ENCODE measurements at places on chromosomes 1 and 21.

DNA sequence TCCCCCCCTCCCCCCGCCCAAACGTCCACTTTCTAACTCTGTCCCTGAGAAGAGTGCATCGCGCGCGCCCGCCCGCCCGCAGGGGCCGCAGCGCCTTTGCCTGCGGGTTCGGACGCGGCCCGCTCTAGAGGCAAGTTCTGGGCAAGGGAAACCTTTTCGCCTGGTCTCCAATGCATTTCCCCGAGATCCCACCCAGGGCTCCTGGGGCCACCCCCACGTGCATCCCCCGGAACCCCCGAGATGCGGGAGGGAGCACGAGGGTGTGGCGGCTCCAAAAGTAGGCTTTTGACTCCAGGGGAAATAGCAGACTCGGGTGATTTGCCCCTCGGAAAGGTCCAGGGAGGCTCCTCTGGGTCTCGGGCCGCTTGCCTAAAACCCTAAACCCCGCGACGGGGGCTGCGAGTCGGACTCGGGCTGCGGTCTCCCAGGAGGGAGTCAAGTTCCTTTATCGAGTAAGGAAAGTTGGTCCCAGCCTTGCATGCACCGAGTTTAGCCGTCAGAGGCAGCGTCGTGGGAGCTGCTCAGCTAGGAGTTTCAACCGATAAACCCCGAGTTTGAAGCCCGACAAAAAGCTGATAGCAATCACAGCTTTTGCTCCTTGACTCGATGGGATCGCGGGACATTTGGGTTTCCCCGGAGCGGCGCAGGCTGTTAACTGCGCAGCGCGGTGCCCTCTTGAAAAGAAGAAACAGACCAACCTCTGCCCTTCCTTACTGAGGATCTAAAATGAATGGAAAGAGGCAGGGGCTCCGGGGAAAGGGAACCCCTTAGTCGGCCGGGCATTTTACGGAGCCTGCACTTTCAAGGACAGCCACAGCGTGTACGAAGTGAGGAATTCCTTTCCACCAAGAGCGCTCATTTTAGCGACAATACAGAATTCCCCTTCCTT, 158.1 kb downstream of the RUNX1 start:
- DNase-seq: no peak

DNA sequence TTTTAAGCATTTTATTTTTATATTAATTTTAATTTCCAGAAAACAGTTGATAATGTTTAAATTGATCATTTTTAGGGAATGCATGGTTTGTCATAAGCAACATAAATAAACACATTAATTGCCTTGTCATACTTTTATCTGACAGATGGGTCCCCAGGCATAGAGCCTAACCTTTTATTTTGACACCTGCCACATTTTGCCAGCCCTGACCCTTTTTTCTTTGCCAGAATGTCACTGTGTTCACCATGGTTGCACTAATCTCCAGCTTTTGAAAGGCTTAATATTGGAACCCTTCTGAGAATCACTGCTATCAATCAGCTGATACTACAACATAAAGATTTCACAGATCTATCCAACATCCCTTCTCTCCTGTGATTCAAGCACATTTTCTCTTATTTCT, 56.0 kb upstream of the DPYD start:
- DNase-seq: no peak

- no peak for DNase-seq
Measured at GRCh38 chr1:4549930-4550329, 104.5 kb upstream of the AJAP1 start.

DNA sequence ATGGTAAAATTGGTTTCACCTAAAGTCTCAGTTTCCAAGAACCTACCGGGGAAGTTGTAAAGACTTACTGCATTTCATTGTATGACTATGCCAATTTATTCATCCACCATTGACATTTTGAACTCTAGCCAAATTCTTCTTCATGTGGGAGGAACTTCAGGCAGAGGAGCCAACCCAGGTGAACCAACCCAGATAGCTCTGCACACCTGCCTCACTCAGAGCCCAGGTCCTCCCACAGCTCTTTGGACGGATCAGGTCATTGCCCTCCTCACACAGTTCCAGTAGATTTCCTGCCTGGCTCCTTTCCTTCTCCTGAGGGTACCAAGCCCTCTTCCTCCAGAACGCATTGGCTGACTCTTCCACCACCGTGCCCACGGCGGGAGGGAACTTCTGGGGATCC, 121.7 kb downstream of the DTL start:
- no peak for DNase-seq

DNA sequence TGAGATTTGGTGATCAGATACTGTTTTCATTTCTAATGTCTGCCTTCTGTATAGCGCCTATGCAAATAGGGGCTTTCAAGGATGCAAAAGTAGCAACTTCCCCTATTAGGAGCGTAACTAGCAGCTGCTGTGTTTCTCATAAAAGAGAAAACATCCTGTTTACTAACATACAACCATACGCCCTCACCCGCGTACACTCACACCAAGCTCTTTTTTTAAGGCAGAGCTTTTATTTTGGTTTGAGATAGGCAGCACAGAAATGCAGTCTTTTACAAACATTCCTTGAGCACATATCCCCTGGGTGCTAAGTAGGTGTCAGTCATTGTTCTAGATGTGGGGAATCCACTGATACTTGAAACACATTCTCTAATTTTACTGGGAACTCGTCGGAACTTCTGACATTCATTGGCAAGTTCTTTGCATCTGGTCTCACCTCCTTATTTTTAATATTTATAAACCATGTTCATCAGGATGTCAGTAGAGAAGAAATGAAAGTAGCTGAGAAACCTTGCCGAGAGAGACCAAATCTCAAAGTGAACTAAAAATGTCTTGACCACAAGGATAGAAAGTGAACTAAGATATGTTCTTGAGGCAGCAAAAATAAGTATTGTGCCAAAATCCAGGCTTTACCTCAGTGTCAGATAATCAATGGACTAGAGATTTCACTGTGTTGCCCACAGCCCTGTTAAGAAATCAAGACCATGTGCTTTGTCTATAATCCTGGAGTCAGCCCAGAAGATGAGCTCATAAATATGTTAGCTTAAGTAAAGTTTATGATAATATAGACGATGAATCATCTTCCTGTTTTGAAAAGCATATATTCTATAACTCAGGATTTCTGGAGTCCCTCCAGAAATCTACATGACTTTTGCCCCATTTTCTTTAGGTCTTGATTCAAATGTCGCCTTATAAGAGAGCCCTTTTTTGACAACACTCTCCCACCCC, 350.9 kb downstream of the ST6GALNAC3 start:
- no peak for DNase-seq

- no peak for DNase-seq
Measured at GRCh38 chr1:1157033-1157365, 16.7 kb upstream of the TTLL10 start.

- no peak for DNase-seq
Measured at GRCh38 chr1:223114871-223115270, 28.2 kb downstream of the TLR5 start.

- no peak for DNase-seq
Measured at GRCh38 chr1:117372863-117373412, 5.7 kb downstream of the MAN1A2 start.

- no peak for DNase-seq
Measured at GRCh38 chr1:156359973-156360372, 9.0 kb upstream of the RHBG start.

DNA sequence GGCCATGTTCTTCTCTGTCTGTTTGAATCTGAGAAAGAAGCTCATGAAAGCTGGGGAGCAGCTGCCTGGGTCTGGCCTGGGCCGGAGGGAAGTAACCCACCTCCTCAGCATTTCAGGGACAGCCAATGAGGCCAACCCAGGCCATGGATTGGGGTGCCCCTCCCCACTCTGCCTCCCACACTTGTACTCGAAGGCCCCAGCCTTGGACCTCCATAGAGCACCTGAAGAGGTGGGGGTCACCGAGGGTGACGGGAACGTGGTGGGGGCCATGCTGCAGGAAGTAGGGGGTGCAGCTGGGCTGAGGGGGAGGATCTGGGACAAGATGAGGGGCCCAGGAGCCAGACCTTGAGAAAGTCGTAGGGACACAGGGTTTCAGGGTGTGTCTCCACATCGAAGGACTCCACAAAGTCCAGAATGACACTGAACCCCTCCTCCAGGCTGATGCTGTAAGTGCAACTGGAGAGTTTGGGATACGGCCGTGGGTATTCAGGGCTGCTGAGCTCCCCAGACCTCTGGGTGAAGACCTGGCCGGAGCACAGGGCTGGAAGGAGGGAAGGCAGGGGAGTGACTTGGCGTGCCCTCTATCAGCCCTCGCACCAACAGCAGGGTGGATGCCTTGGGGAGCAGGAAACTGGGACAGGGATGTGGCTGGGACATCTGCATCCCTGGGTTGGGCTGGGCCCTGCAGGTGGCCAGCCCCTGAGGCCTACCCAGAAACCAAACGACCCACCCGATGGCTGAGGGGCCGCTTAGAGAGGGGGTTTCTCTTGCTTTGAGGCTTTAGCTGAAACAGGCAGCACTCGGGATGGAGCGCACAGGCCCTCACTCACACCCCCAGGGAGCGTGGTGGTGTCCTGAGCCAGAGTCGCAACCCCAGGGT, 3.8 kb downstream of the MASP2 start:
- DNase-seq: no peak

DNA sequence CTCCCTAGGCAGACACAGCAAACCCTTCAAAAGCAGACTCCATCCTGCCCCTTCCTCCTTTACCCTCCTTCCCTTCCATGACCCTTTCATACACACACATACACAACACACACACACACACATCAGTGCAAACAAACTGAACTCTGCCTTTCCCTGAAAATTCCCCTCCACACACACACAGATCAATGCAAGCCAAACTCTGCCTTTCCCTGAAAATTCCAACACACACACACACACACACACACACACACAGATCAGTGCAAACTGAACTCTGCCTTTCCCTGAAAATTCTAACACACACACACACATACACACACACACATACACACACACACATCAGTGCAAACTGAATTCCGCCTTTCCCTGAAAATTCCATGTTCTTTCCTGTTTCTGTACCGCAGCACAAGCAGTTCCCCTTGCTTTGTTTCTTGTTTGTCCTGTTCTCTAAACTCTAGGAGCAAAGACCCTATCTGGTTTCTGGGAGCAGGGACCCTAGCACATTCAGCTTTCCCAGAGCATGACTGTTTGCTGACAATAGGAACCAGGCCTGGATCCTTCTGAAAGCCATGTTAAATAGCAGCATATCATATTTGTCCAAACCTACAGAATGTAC, 91.0 kb downstream of the PTPN14 start:
- DNase-seq: no peak

DNA sequence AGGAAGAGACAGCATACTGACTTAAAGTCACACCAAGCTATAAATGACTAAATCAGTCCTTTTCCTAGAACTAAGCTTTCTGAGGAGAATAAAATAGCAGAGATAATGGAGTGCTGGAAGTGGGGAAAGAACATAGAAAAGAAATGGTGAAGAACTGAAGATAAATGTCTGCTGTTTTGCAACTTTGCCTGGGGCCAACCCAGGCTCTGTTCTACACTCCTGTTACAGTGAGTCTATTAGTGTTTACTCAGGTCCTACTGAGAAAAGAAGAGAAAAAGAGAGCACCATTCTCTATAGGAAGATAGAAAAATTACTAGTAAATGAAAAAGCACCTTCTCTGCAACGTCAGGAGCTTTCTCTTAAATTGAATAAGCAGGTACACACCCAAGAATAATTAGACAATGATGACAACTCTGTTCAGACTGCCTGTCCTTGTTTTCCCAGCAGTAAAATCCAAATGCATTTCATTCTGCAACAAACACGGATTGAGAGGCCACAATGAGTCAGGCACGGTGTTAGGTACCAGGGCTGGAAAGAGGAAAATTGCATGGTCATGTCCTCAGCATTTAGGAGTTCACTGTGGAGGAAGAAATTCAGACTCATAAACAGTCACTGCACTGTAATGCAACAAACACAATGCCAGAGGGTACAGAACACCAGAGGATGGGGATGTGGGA, 139.4 kb upstream of the CAMK1G start:
- no peak for DNase-seq

DNA sequence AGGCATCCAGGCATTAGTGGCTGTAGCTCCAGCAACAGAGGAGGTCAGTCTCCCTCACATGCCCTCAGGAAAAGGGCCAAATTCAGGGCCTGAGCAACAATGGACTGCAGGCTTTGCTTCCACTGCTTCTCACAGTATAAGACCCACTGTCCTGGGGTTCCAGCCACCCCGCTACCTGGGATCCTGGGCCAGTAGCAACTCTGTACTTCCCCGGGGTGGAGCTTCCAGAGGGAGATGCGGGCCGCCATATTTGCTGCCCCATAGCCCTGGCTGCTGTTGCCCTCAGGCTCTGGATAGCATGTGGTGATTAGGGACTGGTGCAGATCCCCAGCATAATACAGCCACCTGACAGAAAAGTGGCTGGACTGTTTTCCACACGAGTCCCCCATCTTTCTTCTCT, 201.1 kb upstream of the POGK start:
- DNase-seq: no peak

DNA sequence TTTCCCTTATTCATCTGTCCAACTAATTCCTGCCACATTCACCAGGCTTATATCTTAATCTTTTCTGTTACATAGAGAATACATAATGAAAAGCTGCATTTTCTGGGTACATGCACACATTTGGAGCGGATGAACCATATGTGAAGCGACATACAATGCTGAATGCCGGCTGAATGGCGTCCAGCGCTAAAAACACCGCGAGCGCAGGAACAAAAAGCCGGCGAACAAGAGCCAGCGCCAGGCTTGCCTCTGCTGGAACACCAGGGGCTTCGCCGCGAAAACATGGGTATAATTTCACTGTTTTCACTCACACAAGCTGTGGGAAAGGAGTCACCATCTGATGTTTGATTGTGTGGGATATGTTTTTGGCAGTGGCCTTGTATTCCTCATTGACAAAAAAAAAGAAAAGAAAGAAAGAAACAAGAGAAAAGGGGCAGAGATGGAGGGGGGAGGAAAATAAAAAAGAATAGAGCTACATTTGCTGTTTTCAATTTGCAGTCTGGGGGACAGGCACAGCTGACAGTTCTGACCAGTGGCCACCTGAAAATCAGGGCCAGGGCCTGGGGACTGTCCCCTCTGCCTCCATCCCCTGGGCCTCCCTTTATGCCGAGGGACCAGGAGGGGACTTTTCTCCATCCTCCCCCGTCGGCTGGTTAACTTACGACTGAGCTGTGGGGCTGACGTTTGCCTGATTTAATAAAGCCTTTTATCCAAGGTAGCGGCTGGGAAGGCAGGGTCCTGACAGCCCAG, 70.2 kb upstream of the OLIG2 start:
- no peak for DNase-seq

- DNase-seq: no peak
Measured at GRCh38 chr1:152039886-152040285, 3.1 kb upstream of the S100A11 start.
